ENCODE measurements at places on chromosomes 6 and 20. TPM values are rescaled to one million over a fixed set of nuclear protein-coding genes. Genes with fewer than 3 reads are reported as not detected.

DNA sequence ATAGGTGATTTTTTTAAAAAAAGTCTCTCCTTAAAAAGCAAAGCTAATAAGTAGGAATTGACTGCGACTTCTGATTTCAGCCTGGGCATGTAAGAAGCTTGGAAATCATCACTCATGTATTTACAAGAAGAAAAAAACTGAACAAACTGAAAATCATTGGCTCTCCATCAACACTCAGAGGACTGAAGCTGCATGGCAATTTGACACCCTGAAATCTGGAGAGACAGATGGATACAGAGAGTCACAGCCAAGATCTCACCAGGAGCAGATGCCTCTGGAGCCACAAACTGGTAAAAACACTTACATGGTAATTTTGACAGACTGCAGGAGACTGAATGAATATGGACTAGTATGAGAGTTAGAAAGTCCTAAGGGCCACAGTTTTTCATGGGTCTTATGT lies 191.2 kb upstream of the TCF21 start:
- no peak for DNase-seq

The BCAS4 gene
- total RNA-seq = 28.0 TPM

- no peak for DNase-seq
Observed at GRCh38 chr20:23308024-23308423, 42.6 kb upstream of the NXT1 start.

GRCh38 chr20:47623206-47623605 lies 121.5 kb downstream of the NCOA3 start:
- DNase-seq = no peak

The MATN4 gene
- total RNA-seq = not detected

GRCh38 chr6:145532361-145532760 lies 203.0 kb downstream of the EPM2A start:
- no peak for DNase-seq

The KHDC1 gene
- 2.9 TPM for total RNA-seq

- DNase-seq = no peak
Observed at GRCh38 chr6:149223120-149223903, 94.2 kb upstream of the TAB2 start.

Measured in kidney epithelial cell (primary cell).